ENCODE measurements at places on chromosomes 5 and 9.

DNA sequence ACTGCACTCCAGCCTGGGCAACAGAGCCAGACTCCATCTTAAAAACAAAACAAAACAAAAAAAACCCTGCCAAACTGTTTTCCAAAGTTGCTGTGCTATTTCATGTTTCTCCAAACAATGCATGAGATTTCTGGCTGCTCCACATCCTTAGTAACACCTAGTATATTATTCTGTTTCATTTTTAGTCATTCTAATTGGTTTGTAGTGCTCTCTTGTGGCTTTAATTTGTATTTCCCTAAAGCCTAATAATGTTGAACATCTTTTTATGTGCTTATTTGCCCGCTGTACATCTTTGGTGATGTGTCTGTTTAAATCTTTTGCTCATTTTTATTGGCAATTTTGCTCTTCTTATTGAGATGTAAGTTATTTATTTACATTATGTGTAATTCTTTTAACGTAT, 18.4 kb upstream of the TTC1 start:
- no peak for DNase-seq

GRCh38 chr5:67187006-67187715, 9.4 kb downstream of the CD180 start:
- no peak for DNase-seq

DNA sequence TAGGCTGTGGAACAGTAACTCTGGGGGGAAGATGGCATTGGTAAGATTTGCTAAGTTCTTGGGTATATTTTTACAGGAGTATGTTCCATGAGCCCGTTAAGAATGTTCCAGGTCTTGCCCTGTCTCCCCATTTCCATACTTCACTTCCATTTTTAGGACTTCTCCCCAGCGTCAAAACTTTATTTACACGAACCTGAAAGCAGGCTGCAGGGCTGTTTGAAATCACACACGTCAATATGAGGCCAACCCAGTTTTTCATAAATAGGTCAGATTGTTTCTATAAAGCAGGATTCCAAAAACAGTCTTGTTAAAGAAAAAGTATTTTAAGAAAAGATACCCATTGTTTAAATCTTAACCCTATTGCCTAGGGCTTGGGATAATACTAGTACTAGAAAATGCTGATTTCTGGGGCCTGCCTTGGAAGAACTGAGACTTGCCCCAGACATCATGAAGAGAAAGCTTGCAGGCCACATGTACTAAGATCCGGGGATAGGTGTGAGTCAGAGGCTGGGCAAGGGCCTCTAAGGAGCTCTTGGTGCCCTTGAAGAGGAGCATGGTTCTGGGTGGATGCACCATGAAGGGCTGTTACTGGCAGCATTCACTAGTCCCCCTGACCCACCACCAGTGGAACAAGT, 24.2 kb downstream of the TRIO start:
- DNase-seq = no peak

DNA sequence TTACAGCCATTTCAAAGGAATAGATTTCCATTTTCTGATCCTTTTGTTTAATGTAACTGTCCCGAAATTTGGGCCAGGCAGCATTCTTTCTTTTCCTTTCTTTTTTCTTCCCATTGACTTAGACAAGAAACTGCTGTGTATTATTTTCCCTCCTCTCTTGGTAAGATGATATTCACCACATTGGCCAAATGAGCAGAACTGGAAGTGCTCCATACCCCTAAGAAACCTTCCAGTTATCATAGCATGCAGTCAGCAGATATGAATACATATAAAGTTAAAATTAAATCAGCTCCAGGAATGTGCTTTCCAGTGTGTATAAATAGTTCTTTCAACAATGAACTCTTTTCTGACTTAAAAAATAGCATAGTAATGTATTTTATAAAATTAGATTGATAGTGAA, 168.5 kb upstream of the GAS1 start:
- no peak for DNase-seq

DNA sequence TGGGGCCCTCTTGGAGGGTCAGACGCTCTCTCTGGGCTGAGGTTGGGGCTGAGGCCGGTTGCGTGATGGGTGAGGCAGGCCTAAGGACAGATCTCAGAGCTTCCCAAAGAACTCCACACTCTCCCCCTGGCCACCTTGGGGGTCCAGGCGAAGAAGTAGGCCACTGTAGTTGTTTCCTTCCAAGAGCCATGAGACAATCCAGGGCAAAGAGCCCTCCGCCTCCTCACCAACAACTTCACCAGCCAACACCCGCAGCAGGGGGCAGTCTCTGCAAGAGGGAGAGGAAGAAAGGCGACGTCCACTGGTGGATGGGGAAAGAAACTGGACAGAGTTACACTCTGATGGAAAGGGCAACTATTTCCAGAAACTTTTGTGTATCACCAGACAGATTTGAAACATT, 10.7 kb downstream of the SLC35A4 start:
- DNase-seq = no peak

- DNase-seq = no peak
Measured at GRCh38 chr5:61308712-61309111, 23.3 kb upstream of the ZSWIM6 start.

DNA sequence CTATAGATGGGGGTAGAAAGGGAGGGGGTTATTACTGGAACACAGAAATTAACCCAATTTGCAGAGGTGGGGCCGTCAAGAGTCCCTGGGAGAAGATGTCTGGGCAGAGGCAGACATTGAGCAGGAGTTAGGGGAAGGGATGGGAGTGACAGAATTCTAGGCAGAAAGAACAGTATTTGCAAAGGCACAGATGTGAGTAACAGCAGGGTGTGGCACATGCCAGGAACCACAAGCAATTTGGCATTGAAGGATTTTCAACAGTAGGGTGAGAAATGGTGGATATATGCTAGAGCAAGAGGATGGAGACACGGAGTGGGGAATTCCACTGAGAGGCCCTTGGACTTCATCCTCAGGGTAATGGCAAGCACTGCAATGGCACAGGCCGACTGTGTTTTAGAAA, 71.6 kb upstream of the FRRS1L start:
- DNase-seq = no peak

Data from amniotic stem cell (primary cell).